ENCODE measurements at places on chromosomes 3 and 15.
A peak's percentile ranks its signal among the peaks of the same experiment; 100 is the strongest.

- DNase-seq: no peak
Measured at GRCh38 chr3:135752851-135753250, 212.7 kb upstream of the PPP2R3A start.

DNA sequence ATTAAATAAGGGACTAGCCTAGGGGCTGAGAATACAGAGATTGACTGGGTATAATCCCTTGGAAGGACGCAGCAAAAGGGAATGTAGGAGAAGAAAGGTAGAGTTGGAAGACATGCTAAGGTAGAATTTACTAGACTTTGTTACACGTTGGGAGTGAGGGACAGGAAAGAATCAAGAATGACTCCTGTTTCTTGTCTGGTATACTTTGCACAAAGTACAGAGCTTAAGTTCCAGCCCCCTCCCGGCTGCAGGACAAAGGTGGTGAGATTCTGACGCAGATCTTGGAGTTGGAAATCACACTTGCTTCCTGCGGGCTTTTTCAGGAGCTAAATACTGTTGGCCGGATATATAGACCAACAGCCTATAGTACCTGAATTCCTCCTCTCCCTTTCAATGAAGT lies 895 bp downstream of the HYKK start:
- DNase-seq: no peak

DNA sequence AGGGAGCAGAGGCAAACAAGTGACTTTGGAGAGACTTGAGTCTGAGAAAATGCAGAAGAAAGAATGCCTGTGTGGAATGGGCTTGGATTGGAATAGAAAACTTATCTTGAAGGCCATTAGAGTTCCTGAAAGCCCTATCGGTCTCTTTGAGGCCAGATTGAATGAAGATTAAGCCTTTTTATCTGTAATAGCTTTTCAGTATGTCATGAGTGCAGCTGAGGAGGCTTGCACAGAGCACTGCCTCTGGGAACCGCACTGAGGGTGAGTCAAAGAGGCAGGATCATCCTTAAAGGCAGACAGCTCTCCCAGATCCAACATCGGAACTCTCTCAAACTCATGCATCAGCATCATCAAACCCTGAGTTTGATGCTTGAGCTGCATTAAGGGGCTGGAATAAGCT lies 515.2 kb downstream of the NTRK3 start:
- no peak for DNase-seq

DNA sequence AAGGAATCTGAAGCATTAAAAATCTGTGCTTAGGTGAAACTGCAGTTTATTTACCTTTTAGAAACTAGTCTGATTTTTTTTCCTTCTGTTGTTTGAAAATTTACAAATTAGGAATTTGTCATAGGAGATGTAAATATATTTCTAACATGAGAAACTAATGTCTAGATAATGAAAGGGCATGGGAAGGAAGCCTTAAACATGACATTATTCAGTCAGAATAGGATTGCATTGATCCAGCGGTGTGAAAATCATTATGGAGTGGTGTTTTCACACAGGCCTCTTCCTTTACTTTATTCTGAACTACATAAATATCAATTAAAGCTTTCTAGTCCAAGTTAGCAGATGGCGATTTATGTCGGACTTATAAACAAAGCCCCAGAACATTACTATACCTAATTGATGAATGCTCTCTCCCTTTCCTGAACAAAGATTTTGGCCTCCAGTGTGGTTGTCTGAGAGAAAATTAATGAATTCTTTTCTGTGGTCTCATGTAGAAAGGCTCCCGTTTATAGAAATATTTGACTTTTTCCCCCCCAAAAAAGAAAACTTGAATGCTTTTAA lies 37.9 kb downstream of the FNDC3B start:
- no peak for DNase-seq

DNA sequence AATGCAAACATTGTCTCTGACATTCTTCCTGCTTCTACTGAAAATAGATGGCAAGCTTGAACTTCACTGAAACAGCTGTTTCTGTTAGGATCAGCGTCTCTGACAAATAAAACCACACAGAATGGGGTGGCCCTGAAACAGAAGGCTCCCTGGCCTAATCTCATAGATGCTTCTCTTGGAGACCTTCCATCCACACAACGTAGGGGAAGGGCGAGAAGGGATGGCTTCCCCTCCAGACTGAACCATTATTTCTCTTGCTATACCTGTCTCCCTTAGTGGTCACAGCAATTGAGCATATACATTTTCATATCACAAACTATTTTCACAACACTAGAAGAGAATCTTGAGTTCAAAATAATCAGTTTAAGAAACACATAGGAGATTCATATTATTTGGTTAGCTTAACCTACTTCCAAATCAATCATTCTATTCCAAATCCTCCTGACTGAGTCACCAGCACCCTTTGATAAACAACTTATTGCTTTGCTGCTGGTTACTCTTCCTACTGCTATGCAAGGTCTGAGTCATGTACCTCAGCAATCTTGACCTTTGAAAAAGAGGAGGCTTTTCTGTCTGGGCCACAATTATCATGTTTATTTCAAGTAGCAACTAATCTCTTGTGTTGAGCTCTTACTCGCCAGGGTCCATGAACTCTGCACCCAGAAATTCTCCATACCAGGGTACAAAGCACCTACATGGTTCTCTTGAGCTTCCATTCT lies 45.5 kb downstream of the CBLB start:
- DNase-seq: peak; percentile 89

DNA sequence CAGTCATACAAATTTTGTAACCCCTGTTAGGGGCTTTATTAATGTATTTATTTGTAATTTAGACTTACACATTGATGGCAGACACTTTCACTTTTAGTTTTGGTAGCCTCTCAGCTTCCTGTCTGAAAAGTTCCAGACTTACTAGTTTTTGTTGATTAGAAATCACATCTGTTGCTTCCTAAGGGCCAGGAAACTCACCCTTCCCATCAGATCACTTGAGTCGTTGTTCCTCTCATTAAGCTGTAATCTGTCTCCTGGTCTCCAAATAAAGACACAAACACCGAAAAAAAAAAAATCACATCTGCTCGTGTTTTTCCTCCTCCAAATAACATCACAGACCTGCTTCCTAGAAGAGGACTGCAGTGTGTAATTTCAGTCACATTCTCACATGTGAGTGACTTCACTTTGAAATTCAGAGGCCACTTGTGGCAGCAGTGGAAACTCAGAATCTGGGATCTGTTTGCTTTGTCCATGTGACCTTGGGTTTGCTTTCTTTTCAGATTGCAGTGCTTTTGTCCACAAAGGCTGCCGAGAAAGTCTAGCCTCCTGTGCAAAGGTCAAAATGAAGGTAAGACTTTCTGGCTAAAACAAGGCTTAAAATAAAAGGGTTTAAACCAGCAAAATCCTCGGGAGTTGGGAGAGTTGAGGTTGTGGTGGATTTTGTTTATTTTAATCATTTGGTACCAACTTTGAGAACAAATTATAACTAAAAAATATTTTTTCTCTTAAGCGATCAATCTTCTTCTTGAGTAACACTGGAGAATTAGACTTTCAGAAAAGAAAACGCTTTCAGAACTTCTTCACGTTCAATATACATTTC lies 87.0 kb downstream of the KLHL25 start:
- DNase-seq: peak; percentile 13

DNA sequence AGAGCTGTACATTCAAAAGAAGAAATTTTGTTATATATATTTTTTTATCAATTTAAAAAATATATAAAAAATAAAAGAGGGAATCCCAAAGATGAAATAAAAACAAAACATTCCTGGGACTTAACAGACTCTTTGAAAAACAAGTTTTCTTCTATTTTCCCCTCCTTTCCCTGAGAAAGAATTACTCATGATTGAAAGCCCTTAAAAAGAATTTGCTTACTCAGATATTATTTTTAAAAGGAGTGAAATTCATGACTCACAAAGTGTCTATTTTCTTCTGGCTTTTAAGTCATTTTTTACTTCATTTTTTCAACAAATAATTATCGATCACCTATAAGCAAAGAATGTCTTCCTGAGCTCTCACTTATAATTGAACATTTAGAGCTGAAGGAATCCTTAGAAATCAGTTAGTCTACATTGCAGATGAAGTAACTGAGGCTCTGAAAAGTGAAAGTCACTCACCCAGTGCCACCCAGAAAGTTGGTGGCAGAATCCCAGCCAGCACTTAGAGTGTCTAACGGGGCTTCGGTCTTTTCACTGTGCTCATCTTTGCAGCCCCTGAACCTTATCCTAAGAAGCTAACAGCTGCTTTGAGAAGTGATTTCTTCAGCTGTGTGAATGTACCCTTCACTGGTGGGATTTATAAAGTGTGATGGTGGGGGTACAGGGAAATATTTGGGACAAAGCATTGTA lies 42.5 kb upstream of the NUDT16 start:
- DNase-seq: peak; percentile 16

- DNase-seq: no peak
Measured at GRCh38 chr3:191135175-191135574, 63.9 kb upstream of the OSTN start.

GRCh38 chr3:171753665-171754408 lies 56.4 kb downstream of the PLD1 start:
- DNase-seq: peak; percentile 26

GRCh38 chr15:99717161-99718009 lies 15.9 kb downstream of the LYSMD4 start:
- no peak for DNase-seq
